Large intestine (tissue), 12 donors: ENCODE measurements at places on chromosomes 5 and 9.
A peak's percentile ranks its signal among the peaks of the same experiment; 100 is the strongest.

GRCh38 chr9:105389796-105390195 is 58.0 kb upstream of the FSD1L start:
- no peak for DNase-seq

DNA sequence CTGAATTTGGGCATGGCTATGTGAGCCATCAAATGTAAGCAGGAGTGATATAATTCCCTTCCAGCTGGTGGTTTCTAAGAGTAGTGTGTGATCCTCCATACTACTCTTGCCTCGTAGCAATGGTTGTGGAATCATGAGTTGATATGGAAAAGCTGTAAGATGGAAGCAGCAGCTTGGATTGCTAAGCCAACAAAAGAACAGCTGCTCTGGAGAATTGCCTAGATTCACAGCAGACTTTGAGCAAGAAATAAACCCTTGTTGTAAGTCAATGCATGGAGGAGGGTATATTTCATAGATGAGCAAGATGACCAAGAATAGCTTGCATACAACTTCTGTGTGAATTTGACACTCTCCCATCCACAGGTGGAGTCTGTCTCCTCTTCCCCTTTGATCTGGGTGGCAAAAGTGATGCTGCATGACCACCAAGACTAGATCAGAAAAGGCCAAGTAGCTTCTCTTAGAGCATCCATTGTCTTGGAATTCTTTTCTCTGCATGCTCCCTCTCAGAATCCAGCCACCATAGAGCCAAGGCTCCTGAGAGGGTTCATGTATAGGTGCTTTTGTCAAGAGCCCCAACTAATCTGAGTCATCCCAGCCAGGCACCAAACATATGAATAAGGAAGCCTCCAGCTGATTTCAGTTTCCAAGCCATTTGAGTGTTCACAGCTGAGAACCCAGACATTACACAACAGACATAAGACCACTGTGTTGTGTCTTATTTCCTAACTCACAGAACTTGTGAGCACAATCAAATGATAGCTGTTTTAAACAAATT is 79.0 kb downstream of the PRLR start:
- DNase-seq: no peak

- DNase-seq: peak; percentile 76
Observed at GRCh38 chr5:109989994-109990722, 300.4 kb downstream of the MAN2A1 start.

- no peak for DNase-seq
Observed at GRCh38 chr9:78468231-78468630, 171.3 kb downstream of the PSAT1 start.

GRCh38 chr9:133786371-133786753 is 48.2 kb upstream of the SARDH start:
- DNase-seq: no peak

DNA sequence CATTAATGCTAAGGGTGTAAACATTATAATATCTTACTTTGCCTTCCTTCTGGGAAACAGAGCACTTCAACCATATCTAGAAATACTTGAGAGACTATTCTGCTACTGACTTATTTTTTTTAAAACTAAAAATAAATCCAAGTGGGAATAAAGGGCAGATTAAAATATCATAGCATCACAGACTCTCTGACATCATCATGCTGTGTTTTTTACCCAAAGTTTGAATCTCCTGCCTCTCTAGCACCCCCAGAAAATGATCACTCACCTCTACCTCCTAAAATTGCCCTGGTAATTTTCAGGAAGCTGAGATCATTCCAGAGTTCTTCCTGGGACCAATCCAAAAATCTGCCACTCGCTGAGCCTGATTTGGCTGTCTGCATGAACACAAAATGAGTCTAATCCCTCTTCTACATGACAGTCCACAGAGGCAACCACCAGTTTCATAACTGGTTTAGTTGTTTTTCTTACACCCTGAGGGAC is 813.8 kb upstream of the DMAC1 start:
- no peak for DNase-seq

GRCh38 chr9:103904242-103904641 is 189.9 kb upstream of the SMC2 start:
- DNase-seq: no peak

- DNase-seq: no peak
Observed at GRCh38 chr5:129078660-129079059, 15.9 kb upstream of the ISOC1 start.

GRCh38 chr5:38921174-38921573 is 75.4 kb downstream of the OSMR start:
- no peak for DNase-seq

GRCh38 chr9:133320421-133320881 is 15.5 kb downstream of the SURF6 start:
- no peak for DNase-seq

GRCh38 chr5:4080370-4080769 is 484.7 kb downstream of the IRX1 start:
- DNase-seq: no peak

DNA sequence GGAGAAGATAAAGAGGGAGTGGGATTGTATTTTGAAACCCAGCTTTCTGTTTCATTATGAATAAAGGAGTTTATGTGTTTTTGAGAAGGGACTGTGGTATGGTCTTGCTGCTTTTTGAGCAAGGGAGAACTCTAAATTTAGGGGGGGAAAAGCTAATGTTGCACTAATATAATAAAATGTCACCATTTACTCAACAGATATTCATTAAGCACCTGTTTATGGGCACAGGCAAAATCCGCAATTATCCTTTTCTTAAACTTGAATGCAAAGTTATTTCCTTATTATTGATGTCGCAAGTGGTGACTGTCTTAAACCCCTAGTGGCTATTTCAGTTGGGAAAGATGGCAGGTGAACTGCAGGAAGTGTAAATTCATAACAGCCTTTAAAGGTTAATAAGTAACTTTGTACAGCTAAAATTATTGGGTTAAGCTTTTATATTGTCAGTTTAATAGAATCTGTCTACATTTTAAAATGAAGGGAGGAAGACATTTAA is 1.5 kb downstream of the CDC42SE2 start:
- peak; percentile 70 for DNase-seq

DNA sequence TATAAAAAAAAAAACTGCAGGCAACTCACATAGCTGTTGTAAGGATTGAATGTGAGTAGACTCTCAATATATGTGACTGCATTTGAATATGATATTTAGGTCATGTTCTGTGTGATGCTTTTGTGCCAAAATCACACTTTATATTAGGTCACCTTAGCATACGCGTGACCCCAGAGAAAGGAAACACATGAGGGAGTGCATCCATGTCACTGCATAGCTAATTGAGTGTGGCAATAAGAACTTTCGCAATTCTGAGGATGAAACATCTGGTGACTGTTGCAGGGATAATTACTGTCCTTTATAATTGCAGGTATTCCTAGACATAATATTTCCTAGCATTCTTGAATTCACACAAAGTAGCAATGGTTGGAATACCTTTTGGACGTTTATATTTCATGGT is 459.5 kb upstream of the KLF4 start:
- peak; percentile 62 for DNase-seq

DNA sequence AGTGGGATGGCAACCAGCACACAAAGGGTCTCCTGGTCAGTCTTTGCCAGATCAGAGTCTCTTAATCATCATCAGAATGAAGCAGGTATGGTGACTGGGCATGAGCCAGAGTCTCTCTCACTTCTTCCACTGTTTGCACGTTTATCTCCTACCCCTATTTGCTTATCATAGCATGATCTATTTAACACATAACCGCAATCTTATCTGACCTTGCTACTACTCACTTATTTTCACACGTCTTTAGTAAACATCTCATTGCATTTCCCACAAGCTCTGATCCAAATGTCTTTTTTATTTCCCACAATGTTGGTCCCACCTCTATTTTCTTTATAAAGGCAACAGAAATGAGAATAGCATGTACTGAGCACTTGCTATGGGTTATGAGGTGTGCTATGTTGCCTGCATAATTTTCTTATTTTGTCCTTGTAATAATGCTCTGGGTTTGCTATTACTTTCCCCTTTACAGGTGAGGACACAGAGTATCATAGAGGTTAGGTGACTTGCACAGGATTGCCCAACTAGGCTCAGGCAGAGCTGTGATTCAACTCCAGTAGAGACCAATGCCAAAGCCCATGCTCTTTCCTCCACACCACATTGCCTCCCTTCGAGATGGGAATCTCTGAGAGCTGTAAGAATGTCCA is 39.7 kb upstream of the IL7R start:
- no peak for DNase-seq

DNA sequence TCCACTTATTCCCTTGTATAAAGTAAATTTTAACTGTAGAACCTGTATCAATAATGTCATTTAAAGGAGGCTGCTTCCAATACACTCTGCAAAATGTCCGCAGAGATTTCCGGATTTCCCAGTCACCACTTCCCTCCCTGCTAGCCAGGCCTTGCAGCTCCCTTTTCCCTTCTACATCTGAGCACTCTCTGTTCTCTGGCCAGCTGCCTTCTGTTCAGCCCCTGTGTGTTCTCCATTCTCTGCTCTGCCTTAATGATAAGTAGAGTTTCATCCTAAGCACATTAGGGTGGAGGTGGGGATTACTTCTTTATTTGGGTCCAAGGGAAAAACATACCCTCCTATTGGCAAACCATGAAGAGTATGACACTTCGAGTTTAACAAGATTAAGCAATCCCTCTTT is 719.6 kb upstream of the WWC1 start:
- DNase-seq: no peak

DNA sequence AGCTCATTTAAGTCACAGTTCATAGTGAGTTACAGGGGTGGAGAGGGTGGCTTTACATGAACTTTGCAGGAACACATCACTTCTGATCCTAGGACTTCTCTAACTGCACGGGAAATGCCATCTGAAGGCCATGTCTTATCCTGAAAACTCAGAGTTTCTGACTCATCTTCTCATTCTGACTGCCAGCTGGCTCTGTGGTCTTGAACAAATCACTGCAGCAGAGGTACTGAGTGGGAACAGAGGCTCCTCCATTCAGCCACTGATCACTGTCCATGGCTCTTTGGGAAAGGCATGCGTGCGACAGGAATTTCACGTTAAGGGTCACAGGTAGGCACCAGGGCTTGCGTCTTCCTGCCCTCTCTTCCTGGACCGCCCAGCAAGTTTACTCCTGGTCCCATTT is 114.6 kb upstream of the LRRTM2 start:
- no peak for DNase-seq

DNA sequence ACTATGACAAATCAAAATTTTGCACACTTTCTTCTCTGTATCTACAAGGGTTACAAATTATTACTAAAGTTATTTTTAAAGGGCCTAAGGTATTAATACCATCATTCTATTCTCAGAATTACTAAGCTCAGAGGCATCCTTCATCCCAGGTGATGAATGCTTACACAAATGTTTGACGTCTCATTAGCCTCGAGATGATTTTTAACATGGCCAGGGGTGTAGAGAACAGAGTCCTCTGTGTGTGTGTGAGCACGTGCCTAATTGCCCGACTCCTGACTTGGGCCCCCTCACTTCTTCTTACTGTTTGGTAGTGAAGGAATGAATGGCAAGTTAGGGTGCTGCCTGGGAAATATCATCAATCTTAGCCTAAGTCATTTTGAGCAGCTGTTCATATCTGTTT is 221.1 kb downstream of the ENC1 start:
- DNase-seq: no peak

DNA sequence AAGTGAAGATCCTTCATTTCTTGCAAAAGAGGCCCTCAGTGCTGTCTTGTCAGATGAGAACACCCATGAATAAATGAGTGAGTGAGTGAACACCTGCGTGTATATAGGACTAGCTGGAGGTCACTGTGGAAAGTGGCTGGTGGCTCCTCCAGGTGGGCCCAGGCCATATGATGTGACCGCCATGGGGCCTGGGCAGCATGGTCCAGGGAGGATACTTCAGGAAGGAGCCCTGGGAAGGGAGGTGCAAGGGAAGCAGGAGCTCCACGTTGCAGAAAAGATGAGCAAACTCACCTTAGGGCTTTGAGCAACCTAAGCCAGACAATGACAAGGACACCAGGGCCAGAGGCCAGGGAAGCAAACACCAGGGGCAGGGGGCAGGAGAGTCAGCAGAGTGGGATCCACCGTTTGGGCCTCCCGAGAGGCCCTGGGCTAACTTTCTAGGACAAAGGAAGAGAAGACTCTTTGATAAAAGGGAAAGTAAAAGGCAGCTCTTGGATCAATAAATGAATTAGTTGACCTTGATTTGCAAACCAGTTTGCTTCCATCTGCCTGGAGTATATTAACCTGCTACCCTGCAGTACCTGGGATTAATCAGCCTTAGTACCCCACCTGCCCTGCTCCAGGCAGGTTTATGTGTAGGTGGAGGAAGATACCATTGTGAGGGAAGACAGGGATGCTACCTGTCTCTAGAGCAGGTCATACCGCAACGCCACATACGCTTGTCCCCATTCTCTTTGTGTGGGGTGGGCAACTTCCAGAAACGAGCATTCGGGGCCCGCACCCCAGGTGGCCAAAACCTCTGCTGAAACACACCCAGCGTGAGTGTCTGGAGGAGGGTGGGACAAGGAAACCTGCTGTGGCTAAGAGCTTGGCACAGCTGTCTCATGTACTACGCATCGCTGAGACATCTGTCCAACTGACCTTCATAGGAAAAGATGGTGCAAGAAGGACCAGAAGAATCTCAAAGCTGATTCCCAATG is 51.4 kb upstream of the OLFM1 start:
- DNase-seq: no peak

GRCh38 chr5:168802337-168802736 is 223.2 kb upstream of the PANK3 start:
- DNase-seq: no peak

GRCh38 chr9:68631811-68632210 is 73.2 kb upstream of the PIP5K1B start:
- DNase-seq: no peak

GRCh38 chr9:130255631-130256134 is 9.9 kb upstream of the HMCN2 start:
- DNase-seq: no peak

GRCh38 chr5:68232277-68232676 is 16.7 kb downstream of the PIK3R1 start:
- DNase-seq: no peak

GRCh38 chr9:88738709-88739108 is 203.7 kb downstream of the NXNL2 start:
- DNase-seq: no peak

- DNase-seq: no peak
Observed at GRCh38 chr9:35658968-35659220, 802 bp downstream of the CCDC107 start.

DNA sequence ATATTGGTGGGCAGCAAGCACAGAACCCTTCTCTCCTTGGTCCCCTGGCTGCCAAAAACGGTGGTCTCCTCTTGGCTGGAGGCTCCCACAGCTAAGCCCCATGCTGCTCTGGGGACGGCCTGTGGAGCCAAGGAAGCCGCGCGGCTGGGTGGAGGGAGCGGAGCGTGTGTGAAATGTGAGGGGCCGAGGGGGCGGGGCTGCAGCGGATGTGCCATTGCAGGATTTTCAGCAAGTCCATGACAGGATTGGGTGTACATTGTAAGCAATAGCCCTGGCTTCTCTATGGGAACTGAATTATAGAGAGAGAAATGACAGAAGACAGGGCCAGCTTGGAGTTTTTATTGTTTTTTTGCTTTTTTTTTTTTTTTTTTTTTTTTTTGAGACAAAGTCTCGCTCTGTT is 336.5 kb downstream of the DIRAS2 start:
- DNase-seq: no peak

DNA sequence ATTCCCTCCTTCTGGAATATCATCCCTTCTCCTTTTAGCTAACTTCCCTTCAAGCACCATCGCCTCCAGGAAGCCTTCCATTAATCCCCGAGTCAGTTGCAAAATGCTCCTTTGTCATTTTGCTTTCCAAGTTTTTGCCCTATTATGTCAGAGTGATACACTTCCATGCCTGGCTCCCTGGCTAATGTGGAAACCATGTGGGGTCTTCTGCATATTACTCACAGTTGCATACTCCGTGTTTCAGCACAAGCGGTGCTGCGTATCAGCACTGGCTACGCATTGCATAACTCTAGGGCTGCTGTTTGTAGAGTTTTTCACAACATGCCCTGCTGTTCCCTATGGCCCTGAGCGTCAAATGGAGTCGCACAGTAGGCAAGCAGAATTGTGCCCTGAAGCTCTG is 1.9 kb downstream of the TEX53 start:
- DNase-seq: no peak
